ENCODE measurements at places on chromosomes 4 and X.

DNA sequence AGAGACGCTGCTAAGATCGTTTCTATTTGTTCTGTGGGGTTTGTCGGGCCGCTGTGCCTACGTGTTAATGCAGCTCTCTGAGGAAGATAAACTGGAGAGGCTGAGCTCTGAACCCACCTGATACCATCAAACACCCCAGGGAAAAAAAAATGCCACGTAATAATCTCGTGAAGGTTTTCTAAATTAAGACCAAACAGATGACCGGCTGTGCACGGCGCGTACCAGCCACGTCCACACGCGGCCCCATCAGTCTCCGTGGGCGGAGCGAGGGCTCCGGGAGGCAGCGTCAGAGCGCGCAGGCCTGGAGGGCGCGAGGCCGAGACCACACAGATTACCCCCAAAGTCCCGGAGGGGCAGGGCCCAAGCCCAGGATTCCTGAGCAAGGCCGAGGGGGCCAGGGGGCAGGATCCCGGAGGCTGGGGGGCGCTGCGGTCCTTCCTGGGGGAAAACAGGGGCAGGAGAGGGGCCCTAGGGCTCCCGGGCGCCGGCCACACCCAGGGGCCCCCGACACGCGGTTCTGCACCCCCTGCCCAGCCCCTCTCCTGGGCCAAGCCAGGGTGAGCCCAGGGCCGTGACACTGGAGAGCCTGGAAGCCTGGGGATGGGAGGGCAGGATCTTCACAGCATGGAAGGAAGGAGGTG lies 91.9 kb downstream of the FAM53A start:
- no peak for DNase-seq

DNA sequence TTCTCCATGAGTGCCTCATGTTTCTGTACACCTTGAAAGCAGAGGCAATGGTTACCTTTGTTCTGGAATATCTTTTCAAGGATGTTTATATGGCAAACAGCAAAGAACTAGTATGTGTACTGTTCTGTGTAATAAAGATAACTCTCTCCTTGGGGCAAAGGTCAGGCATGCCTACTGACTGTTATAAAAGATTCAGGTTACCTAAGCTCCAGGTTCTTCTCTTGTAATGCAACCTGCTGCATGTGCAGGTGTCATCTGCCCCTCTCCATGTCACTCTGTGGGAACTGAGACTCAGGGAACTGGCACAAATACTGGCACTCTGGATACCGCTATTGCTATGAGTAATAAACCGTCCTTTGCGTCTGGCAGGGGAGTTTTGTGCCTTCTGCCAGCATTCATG lies 5.4 kb upstream of the TRPC3 start:
- no peak for DNase-seq

DNA sequence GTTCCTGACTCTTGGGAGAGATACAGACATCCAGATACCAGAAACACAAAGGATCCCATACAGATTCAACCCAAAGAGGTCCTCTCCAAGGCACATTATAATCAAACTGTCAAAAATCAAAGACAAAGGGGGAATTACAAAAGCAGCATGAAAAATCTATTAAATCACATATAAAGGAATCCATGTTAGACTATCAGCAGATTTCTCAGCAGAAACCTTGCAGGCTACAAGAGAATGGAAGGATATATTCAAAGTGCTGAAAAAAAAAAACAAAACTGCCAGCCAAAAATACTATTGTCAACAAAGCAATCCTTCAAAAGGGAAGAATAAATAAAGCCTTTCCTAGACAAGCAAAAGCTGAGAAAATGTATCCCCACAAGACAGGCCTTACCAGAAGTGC lies 14.8 kb upstream of the ADGRL3 start:
- no peak for DNase-seq

- no peak for DNase-seq
Measured at GRCh38 chr4:168411318-168412150, 68.8 kb downstream of the DDX60L start.

GRCh38 chr4:26239801-26240200 lies 81.0 kb upstream of the RBPJ start:
- DNase-seq, result no peak

- no peak for DNase-seq
Measured at GRCh38 chr4:133484287-133484686, 335.2 kb downstream of the PCDH10 start.

GRCh38 chr4:112857461-112857860 lies 192.0 kb upstream of the ANK2 start:
- DNase-seq, result no peak

GRCh38 chr4:185587030-185587426 lies 51.7 kb upstream of the PDLIM3 start:
- DNase-seq, result no peak

DNA sequence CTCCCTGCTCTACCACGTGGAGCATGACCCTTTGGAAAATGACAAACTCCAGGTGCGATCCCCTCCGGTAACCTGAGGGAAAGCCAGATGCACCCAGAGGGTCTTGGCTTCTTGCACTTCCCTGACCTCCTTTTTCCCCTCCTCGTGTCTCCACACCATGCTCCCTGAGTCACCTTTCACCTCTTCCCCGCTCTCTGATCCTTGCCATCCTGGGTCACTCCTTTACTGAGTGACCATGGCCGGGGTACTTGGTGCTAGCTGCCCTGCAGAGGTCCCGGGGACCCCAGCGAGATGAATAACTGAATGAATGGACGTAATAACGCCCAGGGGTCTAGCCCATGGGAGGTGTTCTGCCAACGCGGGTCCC lies 401 bp upstream of the ZFP92 start:
- no peak for DNase-seq

DNA sequence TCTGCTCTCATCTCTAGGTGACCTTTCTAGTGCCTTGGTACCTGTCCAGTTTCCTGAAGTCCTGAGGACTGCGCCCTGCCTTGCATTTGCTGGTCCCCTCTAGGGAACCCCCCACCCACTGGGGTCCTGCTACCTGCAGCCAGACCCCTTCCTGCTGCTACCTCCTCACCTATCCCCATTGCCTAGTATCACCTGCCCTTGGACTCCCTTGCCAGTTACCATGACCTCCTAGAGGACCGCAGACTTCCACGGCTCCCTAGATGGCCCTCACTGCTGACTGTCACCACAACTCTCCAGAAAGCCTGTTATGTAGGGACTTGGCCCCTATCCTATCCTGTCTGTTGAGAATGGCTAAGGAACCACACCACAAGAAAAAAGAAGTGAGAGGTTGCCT lies 166.6 kb downstream of the EFNB1 start:
- DNase-seq, result no peak

- DNase-seq, result no peak
Measured at GRCh38 chr4:71259911-71260331, 78.9 kb upstream of the SLC4A4 start.

GRCh38 chr4:148229798-148230197 lies 212.4 kb downstream of the NR3C2 start:
- no peak for DNase-seq

DNA sequence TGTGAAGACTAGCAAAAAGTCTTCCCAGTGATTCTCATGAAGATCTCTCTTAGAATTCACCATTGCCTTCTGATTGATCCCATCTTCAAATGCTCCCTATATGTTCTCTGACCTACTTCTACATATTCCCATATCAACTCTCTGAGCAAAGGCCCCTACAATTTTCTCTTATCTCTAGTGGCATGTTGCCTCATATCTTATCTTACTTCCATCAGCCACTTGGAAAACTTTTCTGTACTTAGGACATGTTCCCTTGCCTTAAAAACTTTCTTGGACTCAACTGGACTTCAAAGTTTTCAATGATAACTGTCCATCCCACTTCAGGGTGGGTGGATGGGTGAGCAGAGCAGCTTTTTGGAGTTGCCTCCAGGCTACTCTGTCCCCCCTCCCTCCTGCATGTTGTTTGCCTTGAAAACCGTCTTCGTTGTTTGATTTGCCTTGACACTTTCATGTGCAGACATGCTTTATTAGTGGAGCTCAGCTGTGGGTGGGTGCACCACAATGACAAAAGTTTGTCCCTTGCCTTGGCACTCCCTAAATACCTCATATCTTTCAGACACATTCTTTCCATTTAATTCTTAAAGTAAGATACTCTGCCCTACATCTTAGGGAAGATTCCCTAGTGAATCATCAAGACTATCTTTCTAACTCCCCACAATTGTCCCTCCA lies 18.3 kb upstream of the USP27X start:
- no peak for DNase-seq

DNA sequence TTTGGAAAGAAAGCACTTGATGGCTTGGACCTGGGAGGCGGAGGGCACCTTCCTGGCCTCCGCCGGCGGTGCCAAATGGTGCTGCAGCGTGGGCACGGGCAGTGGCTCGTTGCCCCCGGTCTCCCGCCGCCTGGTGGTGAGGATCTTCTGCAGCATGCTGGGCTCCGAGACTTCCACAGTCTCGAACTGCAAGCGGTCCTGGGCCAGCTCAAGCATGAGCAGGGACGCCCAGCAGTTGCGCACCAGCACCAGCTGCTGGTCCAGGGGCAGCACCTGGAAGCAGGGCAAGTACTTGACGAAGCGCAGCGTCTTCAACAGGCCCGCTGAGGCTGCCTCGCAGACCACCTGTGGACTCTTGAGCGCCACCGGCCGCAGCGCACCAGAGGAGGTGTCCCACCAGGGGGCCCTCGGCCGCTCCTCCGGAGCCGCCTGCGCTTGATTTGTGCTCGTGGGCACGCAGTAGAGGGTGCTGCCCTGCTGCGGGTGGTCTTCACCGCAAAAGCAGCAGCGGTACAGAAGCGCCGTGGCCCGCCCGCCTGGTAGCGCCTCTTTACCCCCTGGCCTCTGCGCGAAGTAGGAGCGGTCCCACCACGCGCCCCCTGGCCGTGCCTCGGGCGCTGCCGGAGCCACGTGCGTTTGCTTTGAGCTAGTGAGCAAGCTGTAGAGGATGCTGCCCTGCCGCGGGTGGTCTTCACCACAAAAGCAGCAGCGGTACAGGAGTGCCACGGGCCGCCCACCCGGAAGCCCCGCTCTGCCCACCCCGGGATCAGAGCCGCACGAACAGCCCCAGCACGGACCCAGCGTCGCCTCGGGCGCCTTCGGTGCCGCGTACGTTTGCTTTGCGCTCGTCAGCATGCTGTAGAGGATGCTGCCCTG lies 689 bp downstream of the NR0B1 start:
- DNase-seq, result no peak

DNA sequence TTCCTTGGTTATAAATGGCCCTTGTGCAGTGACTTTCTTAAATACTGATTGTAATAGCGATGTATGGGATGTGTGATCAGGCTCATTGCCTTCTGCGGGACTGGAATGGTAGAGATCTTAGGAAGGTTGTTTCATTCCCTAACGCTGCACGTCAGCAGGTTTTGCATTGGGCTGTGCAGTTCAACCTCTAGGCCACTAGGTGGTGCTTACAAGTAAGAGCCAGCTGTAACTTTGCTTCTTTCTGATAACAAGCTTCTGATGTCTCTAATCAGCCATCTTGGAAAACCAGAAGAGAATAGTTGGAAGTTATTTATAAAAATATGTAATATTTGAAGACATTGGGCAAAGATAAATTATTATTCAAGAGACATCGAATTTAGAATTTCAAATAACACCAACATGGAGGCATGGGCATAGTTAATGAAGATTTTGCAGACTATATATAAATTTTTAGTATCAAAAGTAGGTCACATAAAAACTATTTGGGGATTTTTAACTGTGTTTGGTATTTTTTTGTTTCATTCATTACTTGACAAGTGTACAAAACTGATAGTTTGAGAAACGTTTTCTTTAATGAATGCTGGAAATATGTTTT lies 339.7 kb upstream of the PCDH7 start:
- DNase-seq, result no peak

- no peak for DNase-seq
Measured at GRCh38 chr4:1154523-1155182, 17.7 kb downstream of the SPON2 start.

GRCh38 chrX:1026263-1027015 lies 186.0 kb downstream of the CRLF2 start:
- no peak for DNase-seq

DNA sequence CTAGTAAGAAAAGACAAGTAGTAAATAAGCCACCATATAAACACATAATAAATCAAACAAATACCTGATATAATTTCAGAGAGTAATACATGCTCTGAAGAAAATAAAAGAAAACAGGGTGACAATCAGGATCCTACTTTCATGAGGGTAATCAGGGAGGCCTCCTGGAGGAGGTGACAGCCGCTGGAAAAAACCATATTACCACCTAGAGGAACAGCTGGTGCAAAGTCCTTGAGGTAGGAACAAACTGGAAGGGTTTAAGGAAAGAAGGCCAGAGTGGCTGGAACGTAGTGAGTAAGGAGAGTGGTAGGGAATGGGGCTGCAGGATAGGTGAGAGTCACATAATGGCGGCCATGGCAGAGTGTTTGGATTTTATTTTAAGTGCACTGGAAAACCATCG lies 19.1 kb upstream of the PLAC1 start:
- no peak for DNase-seq

DNA sequence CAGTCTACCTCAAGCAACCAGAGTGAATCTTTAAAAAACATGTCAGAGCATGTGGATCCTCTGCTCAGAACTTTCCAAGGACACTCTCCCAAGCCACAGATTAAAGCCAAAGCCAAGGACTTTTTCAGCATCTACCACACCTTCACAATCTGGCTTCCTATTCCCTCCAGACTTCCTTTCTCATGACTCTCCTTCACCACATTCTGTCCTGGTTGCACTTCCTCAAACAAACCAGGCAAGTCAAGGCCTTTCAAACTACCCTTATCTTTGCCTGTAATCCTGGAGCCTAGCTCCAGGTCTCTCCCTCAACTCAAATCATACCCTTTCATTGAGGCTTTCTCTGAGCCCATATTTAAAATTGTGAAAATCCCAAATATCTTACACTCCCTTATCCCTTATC lies 191.6 kb upstream of the GALNTL6 start:
- no peak for DNase-seq
